Naive B cell (primary cell): ENCODE measurements at places on chromosomes 5 and 9.

DNA sequence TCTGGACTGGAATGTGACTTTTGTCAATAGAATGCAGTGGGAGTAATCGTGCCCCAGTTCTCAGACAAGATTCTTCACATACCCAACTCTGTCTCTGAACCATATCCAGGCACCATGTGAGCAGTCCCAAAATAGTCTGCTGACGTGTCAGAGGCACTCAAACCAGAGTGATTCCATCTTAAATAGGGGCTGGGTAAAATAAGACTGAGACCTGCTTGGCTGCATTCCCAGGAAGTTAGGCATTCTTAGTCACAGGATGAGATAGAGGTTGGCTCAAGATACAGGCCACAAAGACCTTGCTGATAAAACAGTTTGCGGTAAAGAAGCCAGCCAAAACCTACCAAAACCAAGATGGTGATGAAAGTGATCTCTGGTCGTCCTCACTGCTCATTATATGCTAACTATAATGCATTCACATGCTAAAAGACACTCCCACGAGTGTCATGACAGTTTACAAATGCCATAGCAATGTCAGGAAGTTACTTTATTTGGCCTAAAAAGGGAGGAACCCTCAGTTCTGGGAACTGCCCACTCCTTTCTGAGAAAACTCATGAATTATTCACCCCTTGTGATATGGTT lies 16.9 kb upstream of the PLCXD3 start:
- no peak overlapping the region for H3K4me3 ChIP-seq
- DNase-seq: no peak
- no peaks in the 10 kb centered on the region for H3K4me1 ChIP-seq
- no peak overlapping the region for H3K27ac ChIP-seq
- H3K36me3 ChIP-seq: no peaks in the 10 kb centered on the region

DNA sequence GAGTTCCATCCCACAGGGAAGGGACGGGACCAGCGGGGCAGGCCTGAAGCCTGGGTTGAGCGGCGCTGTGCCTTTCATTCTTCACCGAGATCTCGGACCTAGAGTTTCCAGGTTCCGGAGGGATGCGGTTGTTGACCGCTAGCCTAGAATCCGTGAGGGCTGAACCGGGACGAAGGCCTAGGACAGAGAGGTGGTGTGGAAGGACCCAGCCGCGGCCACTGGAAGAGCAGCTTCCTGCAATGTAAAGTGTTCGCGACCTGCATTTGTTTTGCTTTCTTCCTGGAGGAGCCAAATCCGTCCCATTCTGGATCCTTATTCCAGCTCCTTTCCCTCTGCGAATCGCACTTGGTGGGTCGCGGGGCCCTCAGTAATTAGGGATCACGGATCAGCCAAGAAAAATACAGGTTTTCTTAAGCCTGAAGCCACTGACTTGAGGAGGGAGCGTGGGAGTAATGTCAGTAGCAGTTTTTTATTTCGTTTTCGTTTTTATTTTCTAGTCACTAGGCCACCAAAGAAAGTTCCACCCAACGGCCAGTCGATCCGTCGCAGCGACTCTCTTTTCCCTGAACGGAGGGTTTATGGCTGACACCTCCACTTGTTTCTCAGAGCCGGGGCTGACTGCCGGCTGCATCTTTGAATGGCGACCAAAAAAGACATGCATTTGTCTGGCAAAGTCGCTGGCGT lies 48.6 kb downstream of the ANXA2R start:
- H3K27ac ChIP-seq: peak overlapping the region; percentile 99
- H3K4me1 ChIP-seq: peaks cover 46% of the 10 kb centered on the region
- peaks cover 4% of the 10 kb centered on the region for H3K36me3 ChIP-seq
- no peaks in the 10 kb centered on the region for H3K27me3 ChIP-seq
- DNase-seq: no peak

- H3K27ac ChIP-seq: no peak overlapping the region
- H3K36me3 ChIP-seq: no peaks in the 10 kb centered on the region
- H3K27me3 ChIP-seq: no peaks in the 10 kb centered on the region
These were observed 177.7 kb downstream of the CPLANE1 start for GRCh38 chr5:37071487-37071886.

DNA sequence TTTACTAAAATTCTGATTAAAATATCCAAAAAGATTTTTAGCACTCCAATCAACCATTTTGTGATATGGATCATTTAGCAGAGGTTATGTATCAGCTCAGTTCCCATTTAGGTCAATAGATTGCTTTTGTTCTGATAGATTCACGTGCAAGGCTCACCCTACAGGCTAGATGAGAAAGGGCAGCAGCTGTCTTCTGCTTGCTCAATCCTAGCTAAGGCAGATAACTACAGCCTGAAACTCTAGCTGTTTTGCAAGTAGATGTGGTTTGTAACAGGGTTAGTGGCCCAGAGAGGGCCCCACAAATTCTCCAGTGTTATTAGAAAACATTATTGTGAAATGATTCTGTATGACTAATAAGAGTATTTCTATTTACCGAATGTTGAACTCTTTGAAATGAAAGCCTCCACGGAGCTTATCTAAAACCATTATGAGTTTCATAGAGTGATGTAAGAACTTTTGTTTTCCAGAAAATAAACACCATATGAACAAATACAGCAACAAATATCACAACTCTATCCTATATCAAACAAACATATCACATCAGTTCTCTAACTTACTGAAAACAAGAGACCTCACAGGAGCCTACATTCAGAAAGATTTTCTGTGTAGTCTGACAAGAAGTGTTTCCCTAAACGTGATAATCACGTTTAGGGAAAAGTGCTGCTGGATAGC lies 841.9 kb upstream of the ACO1 start:
- H3K27me3 ChIP-seq: no peaks in the 10 kb centered on the region
- peaks cover 4% of the 10 kb centered on the region for H3K4me1 ChIP-seq
- DNase-seq: no peak
- no peak overlapping the region for H3K4me3 ChIP-seq

- no peak overlapping the region for H3K27ac ChIP-seq
- H3K4me1 ChIP-seq: no peaks in the 10 kb centered on the region
- no peaks in the 10 kb centered on the region for H3K27me3 ChIP-seq
- H3K4me3 ChIP-seq: no peak overlapping the region
- H3K36me3 ChIP-seq: no peaks in the 10 kb centered on the region
- DNase-seq: no peak
These were observed 536.3 kb upstream of the PTPRD start for GRCh38 chr9:11149065-11149464.

DNA sequence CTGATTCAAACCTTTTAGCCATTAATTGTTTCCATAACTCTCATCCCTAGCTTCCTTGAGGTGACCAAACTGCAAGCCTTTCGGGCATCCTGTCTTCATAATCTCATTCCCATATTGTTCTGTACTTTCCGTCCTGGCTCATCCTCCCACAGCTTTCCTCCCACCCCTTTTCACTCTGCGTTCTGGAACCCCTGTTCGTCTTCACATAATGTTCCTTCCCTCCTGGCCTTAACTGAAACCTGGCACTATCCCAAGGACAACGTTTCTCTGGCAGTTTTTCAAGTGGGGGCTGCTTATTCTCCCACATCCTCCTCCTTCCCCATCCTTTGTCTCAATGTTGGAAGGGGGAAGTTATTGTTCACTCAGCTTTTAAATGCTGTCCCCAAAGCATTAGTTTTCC lies 1.5 kb downstream of the ZNF189 start:
- peak overlapping the region; percentile 89 for H3K4me3 ChIP-seq
- no peak for DNase-seq
- H3K27ac ChIP-seq: no peak overlapping the region
- no peaks in the 10 kb centered on the region for H3K27me3 ChIP-seq

GRCh38 chr9:93231716-93232115 lies 47.8 kb downstream of the WNK2 start:
- H3K27ac ChIP-seq: no peak overlapping the region
- H3K27me3 ChIP-seq: peaks cover 11% of the 10 kb centered on the region
- H3K36me3 ChIP-seq: no peaks in the 10 kb centered on the region
- DNase-seq: no peak
- no peak overlapping the region for H3K4me3 ChIP-seq
- H3K4me1 ChIP-seq: no peaks in the 10 kb centered on the region

DNA sequence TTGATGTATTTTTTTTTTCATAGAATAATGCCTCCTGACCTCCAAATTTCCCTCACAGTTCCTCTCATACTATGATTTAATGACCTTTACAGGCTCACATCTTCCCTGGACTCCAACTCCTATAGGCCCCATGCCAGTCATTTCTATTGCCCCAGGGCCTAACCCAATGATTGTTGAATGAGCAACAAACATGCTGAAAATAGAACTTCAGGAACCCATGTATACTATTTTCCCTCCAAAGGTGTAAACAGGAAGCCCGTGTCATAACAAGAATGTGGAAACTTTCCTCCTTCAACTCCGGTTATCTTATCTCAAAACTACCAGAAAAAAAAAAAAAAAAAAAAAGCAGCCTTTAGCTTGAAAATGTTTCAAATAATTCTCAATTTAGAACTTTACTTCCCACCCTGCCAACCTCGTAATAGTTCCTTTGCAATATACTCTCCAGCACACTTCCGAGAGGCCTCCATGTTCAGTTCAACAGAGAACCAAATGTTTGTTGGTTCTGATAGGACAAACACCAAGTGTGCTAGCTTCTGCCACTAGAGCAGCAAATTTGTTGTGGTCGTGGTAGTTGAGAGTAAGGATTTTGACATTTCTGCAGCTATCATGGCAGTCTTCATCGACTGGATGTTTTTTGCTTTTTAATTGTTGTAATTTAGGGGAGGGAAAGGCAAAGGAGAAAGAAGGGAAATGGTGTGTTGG lies 25.8 kb downstream of the TRPM6 start:
- H3K36me3 ChIP-seq: no peaks in the 10 kb centered on the region
- peaks cover 21% of the 10 kb centered on the region for H3K4me1 ChIP-seq
- no peak overlapping the region for H3K4me3 ChIP-seq
- DNase-seq: no peak
- H3K27me3 ChIP-seq: no peaks in the 10 kb centered on the region
- H3K27ac ChIP-seq: no peak overlapping the region

DNA sequence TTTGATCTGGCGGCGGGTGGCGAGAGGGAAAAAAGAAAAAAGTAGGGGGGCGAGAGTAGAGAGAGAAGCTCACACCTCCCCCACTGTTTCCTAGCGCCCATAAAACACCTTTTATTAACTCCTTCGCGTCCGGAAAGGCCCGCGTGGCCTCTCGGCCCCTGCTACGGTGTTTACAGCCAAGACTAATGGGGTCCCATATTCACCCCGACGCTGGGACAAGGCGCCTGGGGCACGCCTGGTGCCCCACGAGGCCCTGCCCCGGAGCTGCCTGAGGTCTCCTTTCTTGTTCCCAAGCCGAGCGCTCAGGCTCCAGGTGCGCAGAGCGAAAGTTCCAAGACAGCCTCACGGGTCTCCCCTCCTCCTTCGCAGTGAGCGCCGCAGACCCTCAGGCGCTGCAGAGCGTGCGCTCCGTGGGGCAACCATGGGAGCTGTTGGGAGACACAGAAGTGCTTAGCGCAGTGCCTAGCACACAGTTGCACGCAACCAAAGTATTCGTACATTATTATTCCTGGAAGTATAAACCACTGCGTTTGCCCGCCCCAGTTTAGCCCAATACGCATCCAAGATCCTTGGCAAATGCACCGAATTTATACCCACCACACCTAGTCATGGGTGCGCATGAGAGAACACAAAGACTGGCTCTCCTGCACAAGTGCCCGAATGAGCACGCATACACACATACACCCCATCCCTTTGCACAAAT lies 4.3 kb downstream of the HAND1 start:
- no peak for DNase-seq
- peak overlapping the region; percentile 89 for H3K4me3 ChIP-seq
- H3K36me3 ChIP-seq: no peaks in the 10 kb centered on the region

GRCh38 chr5:135426102-135427082 lies 20.8 kb downstream of the DCANP1 start:
- H3K27me3 ChIP-seq: peaks cover 9% of the 10 kb centered on the region
- peak; percentile 20 for DNase-seq
- H3K36me3 ChIP-seq: no peaks in the 10 kb centered on the region
- H3K4me1 ChIP-seq: no peaks in the 10 kb centered on the region
- H3K27ac ChIP-seq: no peak overlapping the region

DNA sequence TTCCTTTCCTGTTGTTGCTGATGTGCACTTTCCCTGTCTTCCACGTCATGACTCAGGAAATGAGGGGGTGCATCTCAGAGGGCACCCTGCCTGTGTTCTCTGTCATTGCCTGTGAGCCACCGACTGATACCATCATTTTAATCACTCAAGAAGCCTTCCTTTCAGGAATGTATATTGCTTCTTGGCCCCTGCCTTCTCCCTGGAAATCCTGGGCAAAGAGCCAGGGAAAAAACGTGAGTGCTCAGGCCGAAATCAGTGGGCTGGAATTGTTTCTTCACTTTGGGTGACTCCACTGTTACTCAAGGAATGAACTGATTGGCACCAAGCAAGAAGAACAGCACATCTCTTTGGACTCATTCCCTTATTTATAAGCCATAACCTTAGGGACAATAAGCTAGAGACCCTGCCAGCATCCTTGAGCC lies 126.1 kb downstream of the SNX18 start:
- H3K36me3 ChIP-seq: peaks cover 8% of the 10 kb centered on the region
- no peak for DNase-seq
- H3K27ac ChIP-seq: no peak overlapping the region
- H3K4me3 ChIP-seq: no peak overlapping the region
- H3K4me1 ChIP-seq: peaks cover 83% of the 10 kb centered on the region
- no peaks in the 10 kb centered on the region for H3K27me3 ChIP-seq

- DNase-seq: no peak
- no peak overlapping the region for H3K27ac ChIP-seq
- H3K27me3 ChIP-seq: peaks cover 54% of the 10 kb centered on the region
- no peaks in the 10 kb centered on the region for H3K36me3 ChIP-seq
- peak overlapping the region; percentile 67 for H3K4me3 ChIP-seq
These were observed 1.6 kb downstream of the LMX1B start for GRCh38 chr9:126615245-126615790.

- no peaks in the 10 kb centered on the region for H3K4me1 ChIP-seq
- no peak overlapping the region for H3K27ac ChIP-seq
- peaks cover 48% of the 10 kb centered on the region for H3K27me3 ChIP-seq
- no peak overlapping the region for H3K4me3 ChIP-seq
These were observed 94.9 kb downstream of the CACNA1B start for GRCh38 chr9:137972355-137972987.

- H3K36me3 ChIP-seq: no peaks in the 10 kb centered on the region
- H3K27ac ChIP-seq: no peak overlapping the region
- no peak for DNase-seq
- no peak overlapping the region for H3K4me3 ChIP-seq
- H3K27me3 ChIP-seq: no peaks in the 10 kb centered on the region
- no peaks in the 10 kb centered on the region for H3K4me1 ChIP-seq
These were observed 326.7 kb downstream of the GABRB2 start for GRCh38 chr5:161219816-161220215.

DNA sequence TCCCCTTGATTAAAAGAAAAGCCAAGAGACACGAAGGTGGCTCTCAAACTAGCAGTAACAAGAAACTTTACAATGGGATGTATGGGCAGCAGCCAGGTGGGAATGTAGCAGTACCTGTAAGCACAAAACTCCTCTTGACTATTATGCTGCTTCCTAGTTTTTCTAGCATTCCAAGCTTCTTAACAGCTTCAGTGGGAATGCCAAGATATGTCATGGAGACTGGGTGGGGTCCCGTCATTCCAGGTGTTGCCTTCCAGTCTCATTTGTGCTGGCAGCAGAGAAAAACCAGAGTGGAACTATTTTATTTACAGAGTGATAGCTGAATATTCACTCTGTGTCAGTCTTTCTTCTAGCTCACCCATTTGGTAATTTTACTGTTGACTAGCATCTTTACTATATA lies 236.6 kb downstream of the ARL15 start:
- H3K36me3 ChIP-seq: peaks cover 3% of the 10 kb centered on the region
- H3K4me1 ChIP-seq: no peaks in the 10 kb centered on the region
- H3K27ac ChIP-seq: peak overlapping the region; percentile 21
- no peak overlapping the region for H3K4me3 ChIP-seq

GRCh38 chr5:151213803-151214613 lies 9.9 kb downstream of the CCDC69 start:
- H3K27me3 ChIP-seq: no peaks in the 10 kb centered on the region
- peak; percentile 84 for DNase-seq
- H3K27ac ChIP-seq: peak overlapping the region; percentile 99
- peaks cover 25% of the 10 kb centered on the region for H3K36me3 ChIP-seq

GRCh38 chr5:80406980-80407734 lies 707 bp upstream of the ZFYVE16 start:
- no peaks in the 10 kb centered on the region for H3K36me3 ChIP-seq
- no peak for DNase-seq
- peaks cover 28% of the 10 kb centered on the region for H3K4me1 ChIP-seq
- peak overlapping the region; percentile 96 for H3K4me3 ChIP-seq
